Transverse colon (tissue), 4 donors: ENCODE measurements at places on chromosomes 6 and 20. TPM values are rescaled to one million over a fixed set of nuclear protein-coding genes. Genes with fewer than 3 reads are reported as not detected.

Gene FKBP5
- 235 TPM for total RNA-seq

Gene TLDC2
- 23.2 TPM for total RNA-seq

Gene RIMS4
- total RNA-seq, result 5.6 TPM

- peak; percentile 68 for DNase-seq
Observed at GRCh38 chr6:99393698-99394531, at the start of gene COQ3. Gene COQ3 (minus strand): TSS chr6:99394195. CDS start chr6:99394179, 16 bp downstream.

GRCh38 chr6:135701426-135701825 is 150.1 kb upstream of the PDE7B start:
- DNase-seq, result no peak

- peak; percentile 82 for DNase-seq
Observed at GRCh38 chr6:39865011-39865888, 69.0 kb downstream of the MOCS1 start.
